Right lung (tissue), 10 donors: ENCODE measurements at places on chromosomes 5 and 9. TPM values are rescaled to one million over a fixed set of nuclear protein-coding genes. Genes with fewer than 3 reads are reported as not detected.

- DNase-seq, result no peak
Observed at GRCh38 chr9:15416880-15417279, 5.8 kb upstream of the SNAPC3 start.

- no peak for DNase-seq
Observed at GRCh38 chr5:160799184-160799583, 52.8 kb downstream of the ATP10B start.

DNA sequence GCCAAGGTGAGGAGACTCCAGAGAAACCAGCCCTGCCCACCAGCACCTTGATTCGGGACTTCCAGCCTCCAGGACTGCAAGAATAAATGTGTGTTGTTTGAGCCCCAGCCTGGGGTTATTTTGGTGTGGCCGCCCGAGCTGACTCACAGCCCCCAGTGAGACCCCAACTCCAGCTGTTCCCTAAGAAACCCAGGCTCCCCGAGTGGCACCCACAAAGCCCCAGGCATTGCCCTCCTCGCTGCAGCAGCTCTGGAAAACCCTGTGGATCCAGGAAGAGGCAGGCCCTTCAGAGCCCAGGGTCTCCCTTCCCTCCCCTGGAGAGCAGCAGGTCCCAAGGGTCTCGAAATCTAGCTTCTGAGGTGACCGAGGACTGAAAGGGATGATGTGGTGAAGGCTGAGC lies 69.2 kb upstream of the PPP1R26 start:
- no peak for DNase-seq

- DNase-seq, result no peak
Observed at GRCh38 chr9:113966394-113966793, 90.3 kb downstream of the ZNF618 start.

CCIN gene
- polyA plus RNA-seq, result 0.12 TPM

PCDHGA2 gene
- 6.5 TPM for polyA plus RNA-seq

DNA sequence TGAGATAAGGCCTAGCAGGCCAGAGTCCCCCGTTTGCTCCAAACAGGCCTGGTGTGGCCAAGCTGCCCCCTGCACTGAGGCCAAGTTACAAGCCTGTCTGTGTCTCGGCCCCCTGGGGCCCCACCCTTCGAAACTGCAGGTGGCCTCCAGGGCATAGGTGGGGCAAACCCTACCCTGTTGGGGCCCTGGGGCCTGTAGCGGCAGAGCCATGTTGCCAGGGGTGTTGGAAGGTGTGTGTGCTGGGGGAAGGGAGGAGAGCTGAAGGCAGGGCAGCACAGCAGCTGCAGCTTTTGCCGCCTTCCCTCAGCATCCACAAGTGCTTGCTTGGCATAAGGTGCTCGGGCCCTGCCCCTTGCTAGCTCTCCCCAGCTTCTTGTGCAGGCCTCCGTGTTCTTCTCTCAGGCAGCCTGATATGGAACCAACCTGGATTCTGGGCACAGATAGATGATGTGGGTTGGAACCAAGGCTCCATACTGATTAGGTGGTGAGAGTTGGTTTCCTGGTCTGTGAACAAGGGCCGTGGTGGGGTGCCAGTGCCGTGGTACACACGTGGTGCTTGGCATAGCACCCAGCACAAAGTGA lies 12.7 kb downstream of the IRF1 start:
- DNase-seq, result no peak

SLIT3 gene
- polyA plus RNA-seq, result 29.5 TPM

DNA sequence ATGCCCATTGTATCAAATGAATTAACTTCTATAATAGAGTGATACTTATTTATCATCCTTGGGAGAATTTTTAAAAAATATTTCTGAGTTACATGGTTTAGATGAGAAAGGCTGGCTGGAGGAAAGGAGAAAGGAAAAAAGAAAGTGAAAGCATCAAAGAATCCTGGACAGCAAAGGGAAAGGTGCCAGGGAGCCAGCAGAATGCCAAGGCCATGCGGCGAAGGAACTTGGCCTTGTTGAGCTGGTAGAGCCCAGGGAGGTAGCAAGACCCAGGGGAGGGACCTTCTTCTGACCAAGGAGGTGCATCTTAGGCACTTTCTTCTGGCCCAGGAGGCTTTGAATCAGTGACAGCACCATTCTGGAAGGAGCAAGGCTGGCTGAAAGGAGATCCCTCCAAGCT lies 240.5 kb downstream of the ENC1 start:
- DNase-seq, result no peak

RETREG1 gene
- polyA plus RNA-seq, result 2.6 TPM

TAF11L10 gene
- not detected for polyA plus RNA-seq

GRCh38 chr9:109496841-109497225 lies 1.3 kb downstream of the PTPN3 start:
- no peak for DNase-seq

DNA sequence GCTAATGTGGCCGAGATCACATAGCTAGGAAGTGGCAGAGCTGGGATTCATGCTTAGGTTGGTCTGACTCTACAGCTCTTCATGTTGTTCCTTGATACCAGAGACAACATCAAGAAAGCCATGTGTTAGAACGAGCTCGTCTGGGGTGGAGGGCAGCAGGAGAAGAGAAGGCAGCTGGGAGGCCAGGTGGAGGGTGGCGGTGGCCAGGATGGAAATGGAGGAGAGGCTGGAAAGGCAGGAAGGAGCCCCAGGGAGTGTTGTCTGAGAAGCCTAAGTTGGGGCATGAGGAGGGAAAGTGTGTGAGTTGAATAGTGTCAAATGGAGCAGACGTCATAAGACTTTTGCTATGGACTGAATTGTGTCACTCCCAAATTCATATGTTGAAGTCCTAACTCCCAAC lies 315.3 kb downstream of the GADD45G start:
- no peak for DNase-seq

DNA sequence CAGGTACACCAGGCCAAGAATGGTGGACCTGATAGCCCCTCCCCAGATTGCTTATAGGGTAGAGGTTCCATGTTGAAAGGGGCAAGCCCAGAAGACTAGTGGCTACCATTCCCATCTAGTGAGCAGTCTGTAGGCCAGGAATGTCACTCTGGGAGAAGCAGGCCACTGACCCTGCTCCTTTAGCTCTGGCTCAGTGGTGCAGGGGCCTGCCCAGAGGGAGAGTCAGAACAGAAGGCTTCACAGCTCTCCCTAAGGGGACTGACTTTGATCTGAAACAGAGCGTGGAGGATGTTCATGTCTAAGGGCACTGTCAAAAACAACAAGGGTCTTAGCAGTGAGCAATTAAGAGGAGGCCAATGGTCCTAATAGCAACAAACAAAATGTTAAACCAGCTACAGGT lies 81.7 kb downstream of the ZNF354C start:
- no peak for DNase-seq

SLC6A7 gene
- not detected for polyA plus RNA-seq

POU5F2 gene
- polyA plus RNA-seq, result not detected

C9 gene
- polyA plus RNA-seq, result not detected

ABLIM3 gene
- polyA plus RNA-seq, result 123 TPM
